H4 (cell line): ENCODE measurements at places on chromosomes 7 and 10. TPM values are rescaled to one million over a fixed set of nuclear protein-coding genes. Genes with fewer than 3 reads are reported as not detected.

Gene PAX4
- not detected in 2 replicates for total RNA-seq

DNA sequence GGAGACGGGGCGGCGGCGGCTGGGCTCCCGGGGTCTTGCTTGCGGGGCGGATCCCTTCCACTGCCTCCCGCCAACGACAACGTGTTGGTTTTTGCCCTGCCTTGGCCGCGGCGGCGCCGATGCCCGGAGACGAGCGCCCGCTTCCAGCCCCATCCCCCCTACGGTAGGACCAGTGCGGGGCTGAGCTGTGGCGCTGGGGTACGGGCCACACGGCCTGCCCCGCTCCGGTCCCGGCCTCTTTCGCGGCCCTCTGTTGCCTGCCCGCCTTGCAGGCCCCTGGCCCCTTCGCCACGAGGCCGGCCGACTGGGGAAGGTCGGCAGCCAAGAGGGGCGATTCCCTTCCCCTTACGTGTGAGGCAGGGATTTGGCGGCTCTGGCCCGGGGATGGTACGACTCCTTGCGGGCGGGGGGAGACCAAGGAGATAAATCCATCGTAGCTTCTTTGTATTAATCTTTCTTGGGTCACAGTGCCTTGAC is 488 bp downstream of the EIF4H start:
- DNase-seq, result peak; percentile 29

- no peak for DNase-seq
Observed at GRCh38 chr7:596819-597182, 77.2 kb upstream of the PDGFA start.

DNA sequence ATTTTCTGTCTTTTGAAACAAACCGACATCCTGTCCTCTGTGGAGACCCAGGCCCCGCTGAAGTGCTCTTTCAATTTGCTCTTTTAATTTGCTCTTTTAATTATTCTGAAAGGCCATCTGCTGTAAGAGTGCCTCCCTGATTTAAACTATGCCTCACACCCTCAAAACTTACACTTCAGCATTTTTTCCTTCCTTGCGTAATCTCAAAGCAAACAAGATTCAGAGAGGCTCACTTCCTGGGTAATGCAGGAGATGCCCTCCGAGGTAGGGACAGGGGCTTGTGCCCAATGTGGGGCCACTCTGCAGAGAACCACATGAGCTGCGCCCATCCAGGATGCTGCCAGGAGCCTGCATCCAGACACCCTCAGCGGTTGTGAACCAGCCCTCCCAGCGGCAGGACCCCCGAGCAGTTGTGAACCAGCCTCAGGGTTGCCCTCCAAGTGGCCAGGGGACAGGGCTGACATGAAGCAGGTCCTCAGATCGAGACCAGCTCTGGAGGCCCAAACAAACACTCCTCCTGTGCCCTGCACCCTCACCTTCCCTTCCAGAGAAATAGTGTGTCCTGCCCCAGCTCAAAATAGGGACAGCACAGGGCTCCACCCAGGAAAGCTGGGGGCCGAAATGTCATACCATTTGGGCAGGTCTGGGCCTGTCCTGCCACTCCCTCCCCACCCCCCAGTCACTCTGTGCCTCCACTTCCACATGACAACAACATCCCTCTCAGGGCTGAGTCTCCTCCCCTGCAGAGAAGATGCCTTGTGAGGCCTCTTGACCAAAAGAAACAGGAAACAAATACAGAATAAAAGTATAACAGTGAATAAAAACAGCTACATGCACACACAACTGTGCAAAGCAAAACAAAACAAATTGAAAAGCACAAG is 190.4 kb downstream of the PTPRN2 start:
- DNase-seq, result no peak

- no peak for DNase-seq
Observed at GRCh38 chr10:121524157-121524817, 74.0 kb downstream of the FGFR2 start.

GRCh38 chr10:70477661-70478162 is 855 bp upstream of the PALD1 start:
- no peak for DNase-seq

Gene WDR86
- 0.88 TPM in 1 of 2 replicates, not detected in the other for total RNA-seq
